ENCODE measurements at places on chromosomes 6 and 20.

DNA sequence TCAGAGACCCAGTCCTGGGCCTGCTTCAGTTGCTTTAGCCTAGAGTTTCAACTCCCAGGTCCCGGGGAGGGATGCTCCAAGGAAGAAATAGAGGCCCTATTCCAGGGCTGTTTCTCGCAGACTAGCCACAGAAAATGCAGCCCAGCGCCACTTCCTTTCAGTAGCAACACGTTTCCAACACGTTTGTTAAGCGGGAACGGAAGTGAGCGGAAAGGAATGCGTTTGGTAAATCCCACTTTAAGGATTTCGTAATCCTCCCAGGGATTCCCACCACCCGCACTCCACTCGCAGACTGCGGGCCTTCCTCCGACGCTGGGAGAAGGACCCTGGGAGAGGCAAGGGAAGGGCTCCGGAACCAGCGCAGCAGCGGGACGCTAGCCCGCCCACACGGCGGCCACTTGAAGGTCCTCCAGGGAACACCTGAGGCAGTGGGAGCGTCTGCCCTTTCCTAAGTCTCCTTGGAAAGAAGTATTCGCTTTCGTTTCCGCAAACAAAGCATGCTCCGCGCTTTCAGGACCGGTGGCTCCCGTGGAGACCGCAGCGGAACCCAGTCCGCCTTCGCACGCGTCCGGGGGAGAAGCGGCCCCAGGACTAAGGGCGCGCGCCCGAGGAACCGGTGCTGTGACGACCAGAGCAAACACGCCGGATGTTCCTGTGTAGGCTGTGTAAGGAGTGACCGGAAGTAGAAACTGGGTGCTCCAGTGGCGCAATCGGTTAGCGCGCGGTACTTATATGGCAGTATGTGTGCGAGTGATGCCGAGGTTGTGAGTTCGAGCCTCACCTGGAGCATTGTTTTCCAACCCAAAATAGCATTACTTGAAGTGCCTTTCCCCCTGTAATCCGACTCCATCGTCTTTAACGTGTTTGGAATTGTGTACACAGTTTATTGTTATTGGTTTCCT, 227.6 kb upstream of the PRSS16 start:
- no peak for DNase-seq

DNA sequence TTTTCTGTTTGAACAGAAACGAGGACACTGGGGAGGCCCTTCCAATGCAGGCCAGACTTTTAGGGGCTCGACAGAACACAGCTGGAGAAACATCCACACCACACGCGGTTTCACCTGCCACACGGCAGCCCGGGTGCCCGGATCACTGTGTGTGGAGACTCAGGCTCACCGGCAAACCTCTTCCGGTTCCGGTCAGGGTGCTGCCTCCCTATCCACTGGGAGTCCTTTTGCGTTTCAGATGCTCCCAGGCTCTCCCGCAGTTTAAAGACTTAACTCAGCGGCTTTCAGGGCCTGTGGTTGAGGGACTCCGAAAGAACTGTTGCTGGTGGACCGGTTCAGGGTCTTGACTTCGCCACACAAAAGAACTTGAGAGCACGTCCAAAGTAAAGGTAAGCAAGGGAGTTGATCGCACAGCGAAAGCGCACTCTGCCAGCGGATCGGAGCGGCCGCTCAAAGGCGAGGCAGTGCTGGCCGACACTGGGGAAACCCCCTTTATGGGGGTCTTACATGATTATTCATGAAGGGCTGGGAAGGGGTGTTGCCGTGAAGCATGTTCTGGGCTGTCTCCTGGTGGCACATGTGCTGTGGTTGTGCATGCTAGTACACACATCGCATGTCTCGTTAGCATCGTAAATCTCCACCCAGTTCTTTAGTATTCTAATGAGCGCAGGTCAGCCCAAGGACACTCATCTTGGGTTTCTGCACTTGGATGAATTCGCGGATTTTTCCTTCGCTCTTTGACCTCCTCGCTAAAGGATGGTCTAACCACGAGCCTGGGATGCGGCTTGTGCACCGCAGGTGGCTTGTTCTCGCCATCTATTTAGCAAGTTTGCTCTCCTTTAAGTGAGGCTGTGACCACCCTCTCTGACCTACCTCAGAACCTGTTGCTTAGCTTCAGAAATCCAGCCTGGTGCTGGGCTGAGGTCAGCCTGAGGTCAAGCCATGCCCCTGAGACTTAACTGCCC, 180.3 kb downstream of the CDH26 start:
- DNase-seq, result no peak

DNA sequence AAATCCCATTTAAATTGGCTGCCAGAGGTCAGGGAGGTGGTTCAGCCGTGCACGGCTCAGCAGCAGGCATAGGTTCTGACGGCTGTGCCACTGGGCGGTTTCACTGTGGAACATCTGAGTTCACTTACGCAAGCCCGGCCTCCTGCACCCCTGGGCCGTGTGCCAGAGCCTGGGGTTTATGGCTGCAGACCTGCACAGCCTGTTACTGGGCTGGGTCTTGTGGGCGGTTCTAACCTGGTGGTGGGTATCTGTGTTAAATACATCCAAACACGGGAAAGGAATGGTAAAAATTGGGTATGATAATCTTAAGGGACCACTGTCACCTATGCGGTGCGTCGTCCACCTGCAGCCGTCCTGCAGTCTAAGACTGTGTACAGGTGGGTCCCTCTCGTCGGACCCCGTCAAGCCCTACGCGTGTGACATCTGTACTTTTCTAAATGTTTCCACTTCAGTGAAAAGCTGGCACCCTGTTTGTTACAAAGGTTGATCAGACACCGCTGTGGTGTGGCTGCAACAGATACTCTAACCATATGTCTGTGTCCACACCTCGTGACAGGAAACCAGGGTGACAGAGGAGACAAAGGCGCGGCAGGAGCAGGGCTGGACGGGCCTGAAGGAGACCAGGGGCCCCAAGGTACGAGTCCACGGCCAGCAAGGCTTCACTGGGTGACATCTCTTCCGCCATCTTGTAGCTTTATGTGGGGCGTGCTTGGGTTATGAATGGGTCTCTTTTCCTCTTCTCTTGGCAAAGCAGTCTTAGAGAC, 21.5 kb downstream of the COL9A3 start:
- no peak for DNase-seq

GRCh38 chr6:109738667-109739066, 47.6 kb downstream of the FIG4 start:
- DNase-seq, result no peak

DNA sequence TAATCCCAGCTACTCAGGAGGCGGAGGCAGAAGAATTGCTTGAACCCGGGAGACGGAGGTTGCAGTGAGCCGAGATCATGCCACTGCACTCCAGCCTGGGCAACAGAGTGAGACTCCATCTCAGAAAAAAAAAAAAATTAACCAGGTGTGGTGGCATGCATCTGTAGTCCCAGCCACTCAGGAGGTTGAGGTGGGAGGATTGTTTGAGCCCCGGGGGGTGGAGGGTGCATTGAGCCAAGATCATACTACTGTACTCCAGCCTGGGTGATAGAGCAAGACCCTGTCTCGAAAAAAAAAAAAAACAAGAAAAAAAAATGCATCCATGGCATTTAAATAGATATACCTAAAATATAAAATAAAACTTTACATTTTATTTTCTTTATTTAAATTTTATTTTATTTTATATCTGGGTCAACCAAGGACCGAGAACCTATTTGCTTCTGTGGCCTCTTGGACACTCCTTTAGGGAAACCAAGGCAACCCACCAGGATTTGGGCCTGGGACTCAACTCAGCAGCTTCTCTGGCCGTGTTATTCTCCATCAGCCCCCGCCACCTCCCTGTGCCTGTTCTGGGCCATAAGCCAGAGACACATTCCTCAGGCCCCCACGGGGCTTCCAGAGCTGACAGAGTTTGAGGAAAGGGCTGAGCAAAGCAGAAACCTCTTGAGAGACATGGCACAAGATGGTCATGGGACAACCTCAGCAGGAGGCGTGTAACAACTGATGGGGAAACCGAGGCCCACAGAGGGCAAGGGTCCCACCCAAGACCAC, 6.2 kb downstream of the SNTA1 start:
- no peak for DNase-seq

DNA sequence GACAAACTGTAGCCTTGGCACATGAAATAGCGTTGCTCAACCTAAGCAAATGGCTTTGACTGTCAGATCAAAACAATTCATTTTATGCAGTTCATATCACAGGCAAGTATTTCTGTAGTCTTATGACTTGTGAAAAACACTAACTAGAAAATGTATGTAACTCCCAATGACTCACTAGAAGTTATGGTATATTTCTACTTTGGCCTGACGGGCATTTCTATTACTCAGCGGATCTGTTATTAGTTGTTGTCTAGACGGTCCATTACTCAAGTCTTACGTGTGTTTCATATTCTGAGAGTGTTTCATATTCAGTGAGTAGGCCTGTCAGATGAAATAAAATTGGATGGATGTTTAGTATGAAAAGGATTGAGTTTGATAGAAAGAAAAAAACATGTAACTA, 880.9 kb downstream of the PRIM2 start:
- DNase-seq, result no peak

DNA sequence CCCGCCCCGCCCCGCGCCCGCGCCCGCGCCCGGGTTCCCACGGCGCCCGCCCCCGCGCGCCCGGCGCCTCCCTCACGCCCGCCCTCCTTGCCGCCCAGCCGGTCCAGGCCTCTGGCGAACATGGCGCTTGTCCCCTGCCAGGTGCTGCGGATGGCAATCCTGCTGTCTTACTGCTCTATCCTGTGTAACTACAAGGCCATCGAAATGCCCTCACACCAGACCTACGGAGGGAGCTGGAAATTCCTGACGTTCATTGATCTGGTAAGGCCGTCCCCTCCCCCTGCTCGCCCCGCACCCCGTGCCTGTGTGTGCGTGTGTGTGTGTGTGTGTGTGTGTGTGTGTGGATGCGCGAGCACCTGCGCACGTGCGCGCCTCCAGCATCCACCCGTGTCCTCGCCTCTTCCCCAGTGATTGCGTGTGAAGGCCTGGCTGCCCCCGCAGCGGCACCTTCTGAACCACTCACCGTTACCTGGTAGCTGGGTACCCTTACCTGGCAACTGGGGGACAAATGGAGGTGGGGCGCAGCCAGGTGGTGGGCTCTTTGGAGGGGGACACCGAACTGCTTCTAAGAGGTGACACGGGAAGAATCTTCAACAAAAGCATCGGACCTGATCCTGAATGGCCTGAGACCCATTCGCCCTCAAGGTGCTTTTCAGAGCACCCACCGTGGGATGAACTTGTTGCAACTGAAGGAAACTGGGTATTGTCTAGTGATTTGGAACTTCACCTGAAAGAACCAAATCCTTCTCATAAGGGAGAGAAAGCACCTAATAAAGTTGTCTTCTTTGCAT, at the start of gene AIG1:
AIG1 (plus strand) TSS at position 84 of the 791 bp plus-strand sequence; CDS start at position 121, 37 bp downstream.
- peak; percentile 56 for DNase-seq

- DNase-seq, result no peak
These were observed 59.0 kb downstream of the SNAP25 start for GRCh38 chr20:10277616-10278015.

GRCh38 chr20:48703511-48704219, 124.1 kb downstream of the PREX1 start:
- no peak for DNase-seq

GRCh38 chr6:157873735-157874344, 50.8 kb downstream of the SNX9 start:
- peak; percentile 81 for DNase-seq

Data from T-cell (primary cell).